Caudate nucleus (tissue), 63 donors: ENCODE measurements at places on chromosomes 3 and 15.

- no peak for DNase-seq
Measured at GRCh38 chr3:170867143-170867937, 2.7 kb downstream of the RPL22L1 start.

- DNase-seq: peak; percentile 50
Measured at GRCh38 chr15:91752081-91752785, 101.3 kb upstream of the SLCO3A1 start.

- no peak for DNase-seq
Measured at GRCh38 chr15:92570391-92570790, 85.2 kb downstream of the FAM174B start.

- no peak for DNase-seq
Measured at GRCh38 chr3:119624002-119624720, 26.5 kb downstream of the PLA1A start.

DNA sequence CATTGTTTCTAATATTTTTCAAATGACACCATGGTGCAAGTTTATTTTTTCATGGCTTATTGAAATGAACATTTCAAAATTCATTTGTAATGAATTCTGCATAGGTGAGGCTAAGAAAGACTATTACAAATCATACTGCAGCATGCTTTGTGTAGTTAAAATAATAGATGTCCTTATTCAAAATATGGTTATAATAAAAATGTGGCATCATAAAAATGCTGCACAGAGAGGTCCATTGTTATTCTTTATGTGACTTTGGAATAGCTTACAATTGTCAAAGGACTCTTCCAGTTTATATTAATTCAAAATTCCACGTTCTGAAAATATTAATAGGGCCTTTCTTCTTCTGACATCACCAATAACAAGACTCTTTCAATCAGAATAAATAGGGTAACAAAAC is 222.7 kb downstream of the GAP43 start:
- no peak for DNase-seq

DNA sequence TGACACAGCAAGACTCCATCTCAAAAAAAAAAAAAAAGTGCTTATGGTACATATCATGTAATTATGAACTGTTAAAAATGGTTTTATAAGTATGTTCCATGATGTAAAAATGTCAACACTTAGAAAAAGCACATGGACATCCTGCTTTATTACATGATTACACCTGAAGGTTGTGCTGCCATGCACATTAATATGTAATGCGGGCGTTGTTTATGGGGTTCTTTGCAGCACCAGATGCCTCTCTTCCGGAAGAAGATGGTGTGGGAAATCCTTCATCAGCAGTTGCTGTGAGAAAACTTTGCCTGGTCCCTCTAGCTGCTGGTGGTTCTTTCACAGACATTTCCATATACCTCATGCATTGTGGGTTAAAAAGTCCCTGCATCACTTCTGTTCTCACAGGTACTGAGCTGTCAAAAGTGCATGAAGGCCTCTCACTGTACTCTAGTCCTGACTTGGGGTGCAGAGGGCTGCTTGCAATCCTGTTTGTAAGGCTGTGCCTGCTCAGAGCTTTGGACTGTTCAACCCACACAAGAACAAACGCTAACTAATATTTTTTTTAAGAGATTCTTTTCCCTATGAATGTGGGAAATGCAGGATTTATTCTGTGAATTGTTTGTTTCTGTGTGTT is 43.6 kb downstream of the SENP2 start:
- no peak for DNase-seq

- no peak for DNase-seq
Measured at GRCh38 chr15:71295603-71296314, 180.5 kb downstream of the THSD4 start.

- no peak for DNase-seq
Measured at GRCh38 chr3:186915806-186916796, 14.2 kb upstream of the ST6GAL1 start.

GRCh38 chr3:157257101-157257500 is 97.2 kb upstream of the CCNL1 start:
- no peak for DNase-seq

DNA sequence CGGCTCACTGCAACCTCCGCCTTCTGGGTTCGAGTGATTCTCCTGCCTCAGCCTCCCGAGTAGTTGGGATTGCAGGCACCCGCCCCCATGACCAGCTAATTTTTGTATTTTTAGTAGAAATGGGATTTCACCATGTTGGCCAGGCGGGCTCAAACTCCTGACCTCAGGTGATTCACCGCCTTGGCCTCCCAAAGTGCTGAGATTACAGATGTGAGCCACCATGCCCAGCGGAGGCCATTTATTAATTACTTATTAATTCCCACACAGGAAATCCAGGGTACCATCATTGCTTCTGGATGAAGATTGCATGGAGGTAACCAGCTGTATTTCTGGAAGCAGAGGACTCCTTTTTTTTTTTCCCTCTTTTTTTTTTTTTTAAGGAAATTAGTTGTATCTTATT is 37.8 kb downstream of the MAP4 start:
- no peak for DNase-seq

DNA sequence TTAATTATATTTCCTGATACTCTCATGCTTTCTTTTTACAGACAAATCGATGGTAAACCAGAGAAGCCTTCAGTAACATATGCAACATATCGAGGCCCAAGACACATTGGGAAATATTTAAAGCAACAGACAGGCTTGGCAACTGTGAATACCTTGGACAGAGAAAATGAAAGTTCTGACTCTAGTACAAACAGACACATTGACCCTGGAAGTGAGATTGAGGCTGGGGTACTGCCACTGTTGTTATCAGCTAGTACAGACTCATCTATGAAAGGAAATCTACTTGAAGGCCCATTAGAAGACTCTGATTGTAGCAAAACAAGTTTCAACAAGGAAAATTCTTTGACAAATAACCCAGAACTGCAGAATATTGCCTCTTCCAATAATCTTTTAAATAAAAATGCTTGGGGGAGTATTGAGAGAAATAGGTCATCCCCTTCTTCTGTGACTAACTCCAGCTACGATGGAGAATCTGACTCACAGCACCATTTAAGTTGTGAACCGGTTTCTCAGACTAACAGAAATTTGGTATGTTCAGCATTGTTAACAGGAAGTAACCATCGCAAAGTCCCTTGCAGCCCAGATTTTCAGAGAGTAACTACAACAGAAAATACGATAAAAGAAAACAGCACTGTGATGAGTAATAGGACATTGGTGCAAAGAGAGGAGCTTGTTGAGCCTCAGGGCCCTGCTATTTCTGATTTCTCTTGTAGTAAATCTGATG is 50.2 kb downstream of the CRYBG3 start:
- DNase-seq: no peak

DNA sequence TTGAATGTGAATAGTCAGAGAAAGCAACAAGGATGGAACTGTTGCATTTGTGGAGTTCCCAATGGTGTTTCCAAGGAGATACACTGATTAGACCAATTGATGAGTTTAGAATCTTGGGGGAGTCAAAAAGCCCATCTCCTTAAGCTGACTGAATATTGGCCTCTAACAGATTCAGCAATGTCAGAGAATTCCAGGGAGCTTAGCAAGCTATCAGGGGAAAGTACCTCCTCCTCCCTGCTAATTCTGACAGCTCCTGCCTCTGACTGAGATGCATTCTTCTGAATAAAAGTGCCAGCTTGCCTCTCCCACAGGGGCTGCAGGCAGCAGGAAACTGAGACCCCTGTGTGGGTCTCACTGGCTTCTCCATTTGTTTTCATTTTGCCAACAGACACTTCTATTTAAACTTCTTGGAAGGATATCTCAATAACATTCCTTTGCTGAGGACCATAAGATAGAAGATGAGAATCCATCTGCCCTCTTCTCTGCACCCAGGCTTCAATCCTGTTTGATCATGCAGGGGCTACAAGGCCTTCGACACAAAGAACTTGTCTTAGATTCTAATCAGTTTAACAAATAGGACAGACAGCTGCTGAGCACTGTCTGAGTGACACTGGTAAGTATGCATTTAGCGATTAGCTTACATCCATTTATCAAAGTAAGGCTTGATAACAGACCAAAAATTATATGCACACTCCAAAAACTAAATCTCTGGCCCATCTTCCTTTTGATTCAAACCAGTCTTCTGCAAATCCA is 1080.8 kb downstream of the TUSC7 start:
- no peak for DNase-seq

DNA sequence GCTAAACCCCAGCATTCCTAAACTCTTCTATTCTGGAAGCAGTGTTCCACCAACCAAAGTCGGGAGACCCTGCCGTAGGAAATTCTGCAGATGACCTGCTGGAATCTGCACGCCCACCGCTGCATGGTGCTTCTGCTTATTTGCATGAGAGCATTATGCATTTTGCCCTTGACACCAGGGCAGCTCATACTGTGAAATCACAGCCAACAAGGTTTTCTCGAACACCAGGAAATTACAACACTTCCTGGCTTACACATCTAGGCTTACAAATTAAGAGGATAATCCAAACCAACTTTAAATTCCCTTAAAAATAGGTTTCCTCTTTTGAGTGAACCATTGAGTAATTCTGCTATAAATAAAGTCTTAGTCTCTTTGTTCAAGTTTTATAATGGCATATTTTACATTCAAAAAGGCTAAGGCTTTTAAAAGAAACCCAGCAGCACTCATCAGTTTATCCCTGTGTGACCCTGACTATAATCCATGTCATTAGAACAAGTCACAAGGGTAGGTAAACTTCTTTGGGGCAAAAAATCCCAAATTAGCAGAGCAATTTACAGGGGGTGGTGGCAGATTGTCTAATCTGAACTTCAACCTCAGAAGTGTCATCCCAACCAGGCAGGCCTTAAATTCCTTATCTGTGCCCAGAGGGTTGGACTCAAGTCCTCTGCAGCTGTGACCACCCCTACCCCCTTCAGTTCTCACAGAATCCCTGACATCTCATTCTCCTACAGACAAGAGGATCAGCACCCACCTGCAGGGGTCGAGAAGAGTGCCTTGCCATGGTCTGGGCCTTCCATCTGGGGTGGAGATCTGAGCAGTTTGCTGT is 33.5 kb upstream of the RBP1 start:
- DNase-seq: no peak

DNA sequence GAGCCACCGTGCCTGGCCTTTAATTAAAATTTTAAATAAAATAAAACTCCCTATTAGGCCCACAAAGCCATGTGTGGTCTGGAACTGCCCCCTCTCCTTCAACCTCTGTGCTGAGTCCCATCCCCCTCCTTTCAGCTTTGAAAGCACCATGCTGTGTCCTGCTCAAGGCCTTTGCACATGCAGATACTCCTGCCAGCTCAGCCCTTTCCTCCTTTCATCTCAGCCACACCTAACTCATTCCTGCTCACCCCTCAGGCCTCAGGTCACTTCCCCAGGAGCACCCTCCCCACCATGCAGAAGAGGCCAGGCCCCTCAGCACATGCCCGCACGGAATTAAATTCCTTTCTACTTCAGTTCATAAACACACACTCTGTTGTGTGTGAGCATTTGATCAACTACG is 28.1 kb downstream of the ATRIP start:
- no peak for DNase-seq

GRCh38 chr3:140363801-140364200 is 314.1 kb upstream of the TRIM42 start:
- no peak for DNase-seq

DNA sequence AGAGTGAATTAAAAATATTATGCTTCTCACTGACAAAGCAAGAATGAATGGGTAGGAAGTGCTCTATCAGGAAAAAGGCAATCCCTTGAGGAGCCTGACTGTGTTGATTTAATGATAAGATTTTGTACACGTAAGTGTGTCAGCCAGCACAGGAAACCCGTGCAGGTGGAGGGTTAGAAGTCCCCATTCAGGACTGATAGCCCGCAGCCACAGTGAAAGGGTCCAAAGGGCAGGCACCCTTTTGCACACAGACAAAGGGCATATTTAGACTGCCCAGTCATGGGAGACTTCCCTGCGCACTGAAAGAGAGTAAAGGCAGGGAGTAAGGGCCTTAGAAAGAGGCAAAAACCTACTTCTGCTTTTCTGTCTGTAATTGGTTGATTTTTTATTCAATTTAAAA is 26.4 kb upstream of the SKIL start:
- DNase-seq: no peak

- no peak for DNase-seq
Measured at GRCh38 chr15:25065876-25066275, 111.1 kb downstream of the SNRPN start.

DNA sequence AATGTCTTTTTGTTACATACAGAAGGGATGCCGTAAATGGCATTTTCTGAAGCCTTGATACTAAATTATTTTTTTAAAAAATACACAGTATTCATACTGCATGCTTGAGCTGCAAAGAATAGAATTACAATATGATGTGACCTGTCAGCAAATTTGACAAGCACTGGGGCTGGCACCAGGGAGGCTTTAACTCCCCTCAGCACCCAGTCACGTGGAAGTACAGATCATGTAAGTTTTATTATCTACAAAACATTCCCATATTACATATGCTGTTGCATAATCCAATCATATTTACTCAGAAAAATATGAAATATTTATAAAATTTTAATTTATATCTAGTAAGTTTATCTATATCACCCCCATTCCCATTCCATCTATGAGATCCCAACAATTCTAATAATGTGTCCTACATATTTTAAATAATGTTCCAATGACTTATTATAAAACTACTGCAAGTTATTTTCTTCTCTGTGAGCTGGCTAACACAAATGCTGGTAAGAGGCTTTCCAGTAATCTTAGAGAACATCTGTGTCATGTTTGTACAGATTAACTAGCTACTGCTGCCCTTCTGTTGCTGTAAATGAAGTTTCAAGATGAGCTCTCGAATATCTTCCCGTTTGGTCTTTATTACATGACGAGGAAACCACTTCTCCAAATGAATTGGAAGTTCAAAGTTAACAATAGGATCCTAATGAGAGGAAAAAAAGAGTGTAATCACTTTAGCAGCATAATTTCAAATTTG is 5.2 kb upstream of the IMPG2 start:
- no peak for DNase-seq

GRCh38 chr3:127062926-127063325 is 80.0 kb downstream of the PLXNA1 start:
- no peak for DNase-seq
